ENCODE measurements at places on chromosomes 5 and 9.

- DNase-seq, result no peak
Measured at GRCh38 chr5:93794954-93795353, 53.6 kb upstream of the POU5F2 start.

GRCh38 chr9:134408939-134409737 is 82.9 kb downstream of the RXRA start:
- no peak for DNase-seq

DNA sequence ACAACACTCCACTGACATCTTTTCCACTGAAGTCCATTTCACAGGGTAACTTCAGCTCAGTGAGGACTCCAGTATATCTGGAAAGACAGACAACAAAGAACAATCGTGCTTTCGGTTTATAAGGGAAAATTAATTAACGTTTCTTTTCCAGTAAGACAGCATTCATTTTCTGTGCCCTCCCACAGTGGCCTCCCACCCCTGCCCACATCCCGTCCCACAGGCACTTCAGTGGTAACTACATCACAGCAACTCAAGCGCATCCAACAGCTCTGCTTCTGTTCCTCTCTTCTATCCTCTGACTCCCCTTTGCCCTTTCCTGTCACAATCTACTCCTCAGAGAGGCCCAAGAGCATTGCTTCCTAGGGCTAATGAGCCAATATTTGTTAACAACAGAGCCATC is 40.3 kb downstream of the GLDC start:
- no peak for DNase-seq

DNA sequence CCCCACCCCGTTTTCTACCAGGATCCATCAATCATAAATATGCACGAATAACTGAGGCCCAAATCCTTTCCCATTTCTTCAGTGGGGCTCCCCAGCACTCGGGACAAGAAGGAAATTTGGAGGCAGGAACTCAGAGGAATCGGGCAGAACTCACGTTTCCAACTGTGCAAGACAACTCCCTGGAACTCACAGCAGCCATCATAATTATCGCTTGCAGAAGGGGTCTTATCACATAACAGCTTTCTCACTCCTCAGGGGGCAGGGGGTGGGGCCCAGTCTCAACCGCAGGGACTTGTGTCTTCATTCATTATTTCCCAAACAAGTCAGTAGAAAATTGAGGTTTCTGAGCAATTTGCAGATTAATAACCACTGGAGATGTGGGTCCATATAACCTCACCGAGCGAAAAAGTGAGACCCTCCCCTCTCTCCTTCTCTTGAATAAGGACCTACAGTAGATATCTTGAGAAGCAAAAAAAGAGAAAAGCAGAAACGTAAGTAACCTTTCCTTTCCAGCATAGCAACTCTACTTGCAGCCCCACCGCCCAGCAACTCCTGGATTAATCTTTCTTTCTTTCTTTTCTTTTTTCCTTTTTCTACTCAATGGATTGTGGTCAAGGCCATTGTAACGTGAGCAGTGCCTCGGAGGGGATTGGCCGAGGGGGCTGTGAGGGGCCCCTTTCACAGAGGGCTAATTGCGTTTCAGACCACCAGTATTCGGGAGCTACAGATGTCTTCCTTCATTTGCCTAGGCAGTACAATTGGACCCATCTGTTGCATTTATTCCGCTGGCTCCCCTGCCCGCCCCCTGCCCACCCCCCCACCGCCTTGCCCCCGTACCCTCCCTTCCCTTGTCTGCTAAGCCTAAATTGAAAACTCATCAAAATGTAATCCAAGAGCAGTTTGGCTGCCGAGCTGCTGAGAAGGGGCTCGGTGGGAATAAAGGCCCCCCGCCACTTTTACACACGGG is 24.7 kb upstream of the TIFAB start:
- no peak for DNase-seq

GRCh38 chr5:113487781-113488644 is at the start of gene MCC:
TSS of gene MCC (minus strand) at chr5:113488453.
- DNase-seq, result no peak

GRCh38 chr5:171622010-171622409 is 163.6 kb upstream of the SMIM23 start:
- no peak for DNase-seq

DNA sequence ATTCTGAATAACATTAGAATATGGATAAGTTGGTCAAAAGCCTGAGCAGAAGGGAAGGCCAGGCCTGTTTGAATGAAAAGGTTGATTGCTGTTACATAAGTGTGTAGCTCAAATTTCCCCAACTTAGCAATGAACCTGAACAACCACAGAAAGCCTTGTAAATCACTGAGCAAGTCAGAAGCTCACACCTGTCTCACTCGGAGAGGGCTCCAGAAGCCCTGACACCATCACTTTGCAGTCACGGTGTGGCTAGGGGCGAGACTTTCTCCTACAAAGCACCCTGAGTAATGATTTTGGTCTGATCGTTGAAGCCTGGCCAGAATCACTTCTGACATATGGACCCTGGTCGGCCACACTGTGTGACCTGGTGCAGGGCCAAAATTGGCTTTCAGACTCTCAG is 62.0 kb downstream of the MTX3 start:
- DNase-seq, result no peak

- DNase-seq, result no peak
Measured at GRCh38 chr5:83899326-83899970, 178.8 kb upstream of the HAPLN1 start.

GRCh38 chr5:73296772-73297171 is 123.8 kb downstream of the TMEM174 start:
- no peak for DNase-seq

DNA sequence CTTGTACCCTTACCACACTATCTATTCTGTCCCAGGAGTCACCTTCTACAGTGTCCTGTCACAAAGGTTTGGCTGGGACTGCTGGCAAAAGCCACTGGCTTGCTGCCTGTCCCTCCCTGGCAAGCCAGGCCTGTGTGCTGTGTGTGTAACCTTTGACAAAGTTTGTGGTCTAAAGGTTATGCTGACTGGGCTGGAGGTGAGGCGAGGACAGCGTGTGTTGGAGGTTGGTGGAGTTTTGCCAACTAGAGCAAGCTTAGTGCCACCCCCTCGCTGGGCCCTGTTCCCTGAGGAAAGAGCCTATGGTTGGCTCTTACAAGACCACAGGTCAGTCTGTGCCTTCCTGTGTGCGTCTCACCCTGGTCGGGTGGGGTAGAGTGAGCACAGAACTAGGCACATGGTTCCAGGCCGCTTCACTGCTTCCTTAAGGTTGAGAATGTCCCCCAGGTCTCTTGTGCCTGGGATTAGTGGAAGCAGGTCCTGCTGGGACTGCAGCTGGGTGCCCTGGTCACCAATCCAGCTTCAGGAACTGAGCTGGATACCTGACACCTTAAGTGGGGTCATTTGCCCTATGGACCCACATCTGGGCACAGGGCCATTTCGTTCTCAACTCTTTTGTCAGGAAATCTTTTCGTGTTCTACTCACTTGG is 152.2 kb downstream of the GADD45G start:
- DNase-seq, result no peak

DNA sequence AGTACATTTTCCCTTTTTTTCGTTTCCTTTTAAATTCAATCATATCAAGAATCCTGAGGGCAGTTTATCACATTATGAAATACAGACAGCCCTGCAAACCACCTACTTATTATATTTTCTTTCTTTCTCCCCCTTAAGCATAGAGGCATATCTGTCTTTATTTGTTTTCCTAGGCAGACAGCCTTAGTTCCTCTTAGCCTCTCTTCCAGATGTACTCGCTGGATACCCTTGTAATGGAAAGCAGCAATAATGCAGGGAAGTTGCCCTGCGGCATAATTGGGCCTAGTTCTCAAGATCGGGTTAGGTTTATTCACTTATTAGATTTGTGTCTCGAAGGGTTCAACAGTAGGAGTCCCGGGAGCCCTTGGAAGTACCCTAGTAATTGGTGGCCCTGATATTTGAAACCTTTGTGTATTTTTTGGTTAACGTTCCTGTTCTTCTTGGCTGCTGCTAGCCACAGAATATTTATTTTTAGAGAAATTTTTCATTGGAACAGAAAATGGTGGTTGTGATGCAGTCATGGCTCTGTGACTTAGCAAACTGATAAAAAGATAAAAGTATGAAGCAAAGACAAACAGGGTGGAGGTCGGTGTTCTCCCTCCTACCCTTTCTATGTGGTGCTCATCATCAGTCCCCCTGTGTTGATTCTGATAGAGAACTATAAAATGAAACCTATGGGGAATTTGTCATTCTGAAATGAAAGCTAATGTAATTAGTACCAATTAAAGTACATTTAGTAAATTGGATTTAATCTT is 6.4 kb downstream of the TLE4 start:
- DNase-seq, result no peak

- no peak for DNase-seq
Measured at GRCh38 chr5:1524481-1524798, 680 bp upstream of the LPCAT1 start.

- DNase-seq, result no peak
Measured at GRCh38 chr5:1006656-1007071, 1.9 kb upstream of the NKD2 start.

- DNase-seq, result no peak
Measured at GRCh38 chr9:105608721-105609598, 51.0 kb downstream of the FKTN start.

DNA sequence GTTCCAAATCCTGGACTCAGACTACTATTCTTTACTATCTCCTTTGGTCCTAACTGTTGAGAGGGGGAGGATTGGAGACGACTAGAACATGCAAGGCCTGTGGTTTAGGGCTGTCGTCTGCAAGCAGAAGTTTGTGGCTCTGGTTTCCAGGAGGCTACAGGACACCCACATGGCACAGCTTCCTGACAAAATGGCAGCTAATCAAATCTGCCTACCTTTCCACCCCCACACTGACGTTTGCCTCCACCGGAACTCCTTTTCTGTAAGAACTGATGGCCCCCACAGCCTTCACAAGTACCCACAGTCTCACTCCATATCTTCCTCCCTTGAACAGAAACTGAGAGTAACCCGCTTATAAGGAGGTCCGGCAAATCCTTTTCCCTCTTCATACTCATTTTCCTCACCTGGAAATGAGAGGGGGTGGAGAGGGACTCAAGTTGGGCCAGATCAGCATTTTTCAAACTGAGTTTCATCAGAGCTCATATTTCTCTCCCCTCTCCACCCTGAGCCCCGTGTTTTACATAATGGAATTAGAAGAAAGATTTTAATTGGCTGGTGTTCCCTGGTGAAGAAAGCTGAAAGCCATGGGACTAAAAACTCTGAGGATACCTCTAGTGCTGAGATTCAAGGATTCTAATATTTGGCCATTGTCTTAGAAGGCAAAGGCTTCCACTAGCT is 5.2 kb downstream of the SLC31A2 start:
- no peak for DNase-seq

- no peak for DNase-seq
Measured at GRCh38 chr9:111429175-111429574, 55.0 kb downstream of the ECPAS start.

DNA sequence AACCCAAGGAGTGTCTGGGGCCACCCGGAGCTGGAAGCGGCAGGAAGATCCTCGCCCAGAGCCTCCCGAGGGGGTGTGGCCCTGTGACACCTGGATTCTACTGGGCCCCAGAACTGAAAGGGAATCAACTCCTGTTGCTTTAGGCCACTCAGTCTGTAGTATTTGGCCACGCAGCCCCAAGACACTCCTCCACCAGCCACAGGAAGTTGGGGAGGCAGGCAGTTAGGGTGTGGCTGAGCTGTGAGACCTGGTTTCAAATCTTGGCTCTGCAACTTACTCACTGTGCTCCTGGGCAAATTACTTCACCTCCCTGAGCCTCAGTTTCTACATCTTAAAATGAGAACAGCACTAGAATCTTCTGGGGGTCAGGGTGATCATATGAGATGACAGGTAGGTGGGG is 119.8 kb upstream of the PPP1R26 start:
- DNase-seq, result no peak

GRCh38 chr5:55853041-55853670 is 2.0 kb downstream of the IL31RA start:
- no peak for DNase-seq

DNA sequence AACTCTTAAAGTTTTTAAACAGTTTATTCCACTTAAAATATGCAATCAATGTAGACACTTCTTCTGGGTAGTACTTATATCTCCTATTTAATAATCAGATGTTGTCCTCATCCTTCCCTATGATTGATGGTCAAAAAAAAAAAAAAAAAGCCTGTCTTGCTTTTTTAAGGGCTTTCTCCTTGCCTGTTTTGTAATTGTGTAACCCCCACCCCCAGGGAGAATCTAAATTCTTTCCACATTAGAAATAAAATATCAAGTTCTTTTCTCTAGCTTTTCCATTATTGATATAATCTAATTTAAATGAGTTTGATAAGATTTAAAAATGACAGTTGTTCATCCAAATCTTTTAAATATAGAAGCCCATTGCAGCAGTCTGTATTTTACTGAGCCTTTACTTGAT is 119.7 kb downstream of the CHSY3 start:
- no peak for DNase-seq

DNA sequence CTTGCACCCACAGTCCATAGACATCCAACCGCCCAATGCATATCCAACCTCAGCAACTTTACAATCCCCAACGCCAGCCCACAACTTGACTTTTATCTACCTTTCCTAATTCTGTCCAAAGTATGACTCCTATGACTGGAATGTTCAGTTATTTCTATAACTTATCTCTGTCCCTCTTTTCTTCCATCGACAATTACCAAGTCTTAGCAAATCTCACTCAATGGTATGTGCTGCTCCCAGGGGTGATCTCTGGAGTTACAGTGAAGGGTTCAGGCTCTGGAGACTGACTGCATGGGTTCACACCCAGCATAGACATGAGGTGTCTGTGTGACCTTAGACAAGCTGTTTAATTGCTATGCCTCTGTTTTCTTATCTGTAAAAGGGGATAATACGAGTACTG is 106.9 kb downstream of the SPOCK1 start:
- DNase-seq, result no peak

DNA sequence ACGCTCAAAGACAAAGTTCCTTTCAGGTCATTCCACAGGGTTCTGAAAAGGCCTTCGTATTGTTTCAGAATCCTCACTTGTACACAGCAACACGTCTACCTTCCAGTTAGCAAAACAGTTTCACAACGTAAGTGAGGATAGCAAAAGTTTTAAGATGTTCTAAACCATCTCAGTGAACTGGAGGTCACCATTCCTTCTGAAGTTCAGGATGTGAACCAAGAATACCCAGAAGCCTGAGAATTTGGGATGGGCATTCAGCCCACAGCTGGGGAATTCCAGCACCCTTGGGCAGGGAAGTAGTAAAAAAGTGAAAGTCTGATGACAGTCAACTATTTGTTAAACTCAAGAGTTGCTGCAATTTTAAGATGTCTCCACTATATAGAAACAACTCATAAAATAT is 224.5 kb downstream of the BNC2 start:
- no peak for DNase-seq

- no peak for DNase-seq
Measured at GRCh38 chr9:34654323-34655051, 2.5 kb downstream of the IL11RA start.
